ENCODE measurements at places on chromosomes 1 and 21.

DNA sequence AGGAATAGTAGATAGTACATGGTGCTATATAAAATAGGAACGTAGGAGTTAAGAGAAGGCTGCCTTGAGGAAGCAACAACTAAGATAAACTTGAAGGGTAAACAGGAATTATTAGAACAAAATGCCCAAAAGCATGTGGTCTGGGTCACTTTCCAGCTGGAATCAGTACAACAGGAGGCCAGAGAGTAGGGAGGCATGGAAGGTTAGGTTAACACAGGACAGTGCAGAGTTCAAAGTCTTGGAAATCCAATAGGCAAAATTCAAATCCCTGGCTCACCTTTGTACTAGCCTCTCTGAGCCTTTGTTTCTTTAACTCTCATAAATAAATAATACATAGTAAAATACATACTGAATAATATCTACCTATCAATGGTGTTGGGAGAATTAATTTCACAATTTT lies 69.0 kb upstream of the NEK7 start:
- DNase-seq, result no peak

GRCh38 chr1:72282271-72283021 lies at the start of gene NEGR1:
Gene NEGR1, minus strand, starts transcription at chr1:72282539.
- DNase-seq, result peak; percentile 60

- no peak for DNase-seq
These were observed 297.3 kb upstream of the NEGR1 start for GRCh38 chr1:72579629-72580028.

GRCh38 chr1:75630998-75631397 lies 20.1 kb upstream of the SLC44A5 start:
- no peak for DNase-seq

DNA sequence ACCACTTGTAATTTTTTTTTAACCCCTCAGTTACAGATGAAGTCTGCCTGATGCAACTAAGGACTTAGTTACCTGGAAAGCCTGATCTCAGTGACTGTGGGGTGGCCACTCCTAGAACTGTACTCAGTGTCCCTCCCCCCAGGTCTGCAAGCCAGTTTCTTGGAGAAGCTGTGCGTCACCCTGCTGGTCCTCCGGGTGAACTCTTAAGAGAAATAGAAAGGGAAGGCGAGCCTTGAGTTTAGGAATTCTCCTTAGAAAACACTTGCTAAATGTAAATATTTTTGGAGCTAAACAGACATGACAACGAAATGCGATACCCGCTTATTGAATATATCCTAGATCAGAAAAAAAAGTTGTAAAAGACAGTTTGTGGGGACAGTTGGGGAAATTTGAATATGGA lies 730 bp downstream of the SLC16A4 start:
- DNase-seq, result no peak

GRCh38 chr1:168774241-168774640 lies 45.2 kb upstream of the DPT start:
- no peak for DNase-seq

DNA sequence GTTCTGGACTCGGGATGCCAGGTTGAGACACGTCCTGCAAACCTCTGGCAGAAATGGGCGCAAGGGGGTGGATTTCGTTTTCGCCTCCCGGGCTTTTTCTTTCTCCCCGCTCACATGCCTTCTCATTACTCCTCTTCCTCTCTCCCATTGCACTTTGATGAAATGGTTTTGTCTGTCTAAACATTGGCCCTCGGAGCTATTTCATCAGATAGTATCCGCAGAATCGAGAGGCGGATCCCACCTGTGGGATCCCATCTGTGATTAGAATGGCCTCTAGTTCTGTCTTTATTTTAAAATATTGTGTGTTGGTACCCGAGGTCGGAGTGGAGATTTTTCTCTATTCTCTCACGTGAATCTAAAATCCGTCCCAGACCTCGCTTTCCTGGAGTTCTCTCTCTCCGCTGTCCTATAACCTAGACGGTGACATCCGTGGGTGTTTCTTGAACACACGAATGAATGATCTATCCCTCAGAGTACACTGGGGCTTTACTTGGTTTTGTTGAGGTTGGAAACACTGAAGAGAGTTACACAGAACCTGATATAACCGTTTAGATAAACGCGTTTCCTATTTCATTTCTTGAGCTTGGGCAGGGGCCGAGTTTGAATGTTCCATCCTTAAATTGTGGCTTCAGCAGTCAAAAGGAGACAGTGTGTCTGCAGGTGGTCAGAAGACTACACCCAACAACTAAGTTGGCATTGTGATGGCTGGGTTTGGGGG lies 2.0 kb downstream of the EDARADD start:
- peak; percentile 12 for DNase-seq

DNA sequence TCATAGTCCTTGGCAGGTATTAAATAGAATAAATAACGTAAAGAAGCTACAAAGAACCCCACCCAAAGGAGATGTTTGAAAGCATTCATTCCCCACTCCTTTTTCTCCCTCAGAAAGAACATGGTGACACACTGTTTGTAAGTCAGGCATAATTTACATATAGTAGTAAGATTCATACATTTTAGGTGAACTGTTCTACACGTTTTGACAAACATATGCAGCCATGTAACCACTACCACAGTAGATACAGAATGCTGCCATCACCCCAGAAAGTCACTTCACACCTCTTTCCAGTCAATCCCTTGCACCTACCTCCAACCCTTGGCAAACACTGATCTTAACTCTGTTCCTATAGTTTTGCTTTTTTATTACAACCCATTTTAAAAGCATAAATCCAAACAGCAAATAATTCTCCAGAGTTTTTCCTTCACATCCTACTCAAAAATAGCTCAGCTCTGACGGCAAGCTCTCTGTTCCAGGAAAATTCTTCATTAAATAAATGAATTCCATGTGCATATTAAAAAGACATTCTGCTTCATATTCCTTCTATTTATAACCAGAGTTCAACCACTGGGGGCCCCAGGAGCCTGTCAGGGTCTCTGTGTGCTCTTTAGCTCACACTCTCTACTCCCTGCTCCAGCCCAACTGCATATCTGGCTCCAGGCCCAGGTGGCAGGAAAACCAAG lies 258.8 kb downstream of the PLPP3 start:
- DNase-seq, result no peak

GRCh38 chr1:11055676-11056075 lies 4.1 kb downstream of the SRM start:
- no peak for DNase-seq

DNA sequence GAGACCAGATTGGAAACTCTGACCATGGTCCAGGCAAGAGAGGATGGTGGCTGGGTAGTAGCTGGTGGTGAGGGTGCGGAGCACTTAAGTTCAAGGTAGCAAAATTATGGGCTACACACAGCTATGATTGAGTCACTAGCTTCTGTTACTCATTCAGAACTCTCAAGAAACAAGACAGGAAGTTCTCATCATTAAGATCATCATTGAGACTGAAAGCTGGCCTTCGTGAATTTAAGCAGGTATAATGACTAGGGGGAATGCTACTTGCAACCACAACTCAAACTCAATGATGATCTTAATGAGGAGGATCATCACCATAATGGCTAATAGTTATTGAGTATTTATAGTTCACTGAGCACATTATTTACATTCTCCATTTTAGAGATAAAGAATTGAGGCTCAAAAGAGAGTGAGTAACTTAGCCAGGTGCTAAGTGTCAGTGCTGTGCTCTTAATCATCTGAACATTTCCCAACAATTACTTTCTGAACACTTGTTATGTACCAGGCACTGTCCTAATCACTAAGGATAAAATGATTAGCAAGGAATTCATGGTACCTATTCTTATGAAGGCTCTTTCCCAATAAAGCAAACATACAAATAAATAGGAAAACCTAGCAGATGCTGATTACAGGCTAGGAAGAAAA lies 286.3 kb upstream of the C1orf105 start:
- DNase-seq, result no peak

GRCh38 chr1:203127666-203128430 lies at the start of gene ADORA1:
Gene ADORA1, plus strand, starts transcription at chr1:203127726. Its CDS starts 1,116 bp downstream, at chr1:203128842.
- no peak for DNase-seq

DNA sequence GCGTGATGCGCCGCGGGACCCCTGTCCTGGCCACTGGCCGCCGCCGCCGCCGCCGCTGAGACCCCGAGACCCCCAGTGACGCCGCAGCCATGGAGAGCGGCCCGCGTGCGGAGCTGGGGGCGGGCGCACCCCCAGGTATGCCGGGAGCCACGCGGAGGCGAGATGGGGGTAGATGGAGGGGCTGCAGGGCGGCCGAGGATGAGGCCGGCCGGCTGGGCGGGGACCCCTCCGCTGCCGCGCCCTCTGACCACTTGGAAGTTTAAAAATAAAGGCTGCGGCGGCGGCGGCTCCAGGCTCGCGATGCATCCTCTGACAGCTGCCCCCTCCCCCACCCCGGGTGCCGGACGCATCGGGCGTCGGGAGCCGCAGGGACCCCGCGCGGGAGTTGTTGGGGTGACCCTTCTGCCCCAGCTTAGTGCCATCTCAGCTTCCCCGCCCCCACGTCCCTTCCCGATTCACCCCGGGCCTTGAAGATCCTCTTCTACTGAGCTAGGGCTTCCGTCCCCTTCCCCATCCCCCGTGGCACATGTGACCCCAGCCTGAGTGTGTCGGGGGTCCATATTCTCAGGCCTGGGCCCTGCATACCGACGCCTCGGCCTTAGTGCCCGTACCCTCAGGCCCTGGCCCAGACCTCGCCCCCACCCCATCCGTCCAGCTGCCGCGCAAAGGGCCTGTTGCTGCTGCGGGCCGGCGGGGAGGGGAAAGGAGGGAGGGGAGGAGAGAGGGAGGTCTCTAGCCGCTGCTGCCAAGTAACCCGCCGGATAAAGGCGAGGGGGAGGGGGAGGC lies 562 bp downstream of the MAP7D1 start:
- peak; percentile 62 for DNase-seq

DNA sequence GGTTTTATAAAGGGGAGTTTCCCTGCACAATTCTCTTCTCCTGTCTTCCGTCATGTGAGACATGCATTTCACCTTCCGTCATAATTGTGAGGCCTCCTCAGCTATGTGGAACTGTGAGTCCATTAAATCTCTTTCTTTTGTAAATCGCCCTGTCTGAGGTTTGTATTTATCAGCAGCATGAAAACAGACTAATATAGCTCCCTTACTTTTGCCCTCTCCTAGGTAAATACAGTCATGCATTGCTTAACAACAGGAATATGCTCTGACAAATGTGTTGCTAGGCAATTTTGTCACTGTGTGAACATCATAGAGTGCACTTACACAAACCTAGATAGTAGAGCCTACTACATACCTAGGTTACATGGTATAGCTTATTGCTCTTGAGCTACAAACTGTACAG lies 616.8 kb downstream of the RWDD3 start:
- DNase-seq, result no peak

DNA sequence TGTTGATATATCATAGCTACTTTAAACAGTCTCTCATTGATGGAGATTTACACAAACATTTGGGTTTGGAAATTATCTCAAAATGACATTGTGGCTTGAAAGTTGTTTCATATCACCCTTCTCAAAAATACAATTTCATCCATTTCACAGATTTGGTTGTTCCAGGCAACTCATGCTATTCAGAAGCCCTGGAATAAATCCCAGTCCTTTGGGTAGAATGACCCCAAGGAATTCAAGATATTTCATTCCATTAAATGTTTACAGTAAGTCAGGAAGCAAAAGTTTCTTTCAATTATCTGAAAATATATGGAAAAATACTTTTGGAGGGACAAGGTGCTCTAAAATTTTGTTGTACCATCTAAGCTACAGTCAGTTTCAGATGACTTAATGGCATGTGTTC lies 27.1 kb downstream of the MPZL1 start:
- no peak for DNase-seq

GRCh38 chr1:160261556-160261892 lies 825 bp downstream of the DCAF8 start:
- peak; percentile 88 for DNase-seq

DNA sequence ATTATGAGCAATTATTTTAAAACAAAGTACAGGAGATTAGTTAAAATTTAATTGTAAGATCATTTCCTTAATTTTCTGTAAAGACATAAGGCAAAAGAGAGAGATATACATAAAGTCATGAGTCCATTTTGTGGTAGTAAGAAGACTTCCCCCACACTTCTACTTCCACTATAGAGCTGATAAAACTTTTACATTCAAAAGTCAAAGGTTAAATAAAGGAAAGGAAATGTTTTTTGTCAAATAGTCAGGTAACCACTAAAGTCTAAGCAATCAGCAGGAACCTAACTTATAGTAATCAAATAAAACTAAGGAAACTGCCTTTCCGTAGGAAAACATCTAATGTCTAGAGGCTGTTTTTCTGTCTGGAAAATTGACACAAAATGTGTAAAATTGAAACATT lies 110.9 kb downstream of the DENND1B start:
- DNase-seq, result no peak

DNA sequence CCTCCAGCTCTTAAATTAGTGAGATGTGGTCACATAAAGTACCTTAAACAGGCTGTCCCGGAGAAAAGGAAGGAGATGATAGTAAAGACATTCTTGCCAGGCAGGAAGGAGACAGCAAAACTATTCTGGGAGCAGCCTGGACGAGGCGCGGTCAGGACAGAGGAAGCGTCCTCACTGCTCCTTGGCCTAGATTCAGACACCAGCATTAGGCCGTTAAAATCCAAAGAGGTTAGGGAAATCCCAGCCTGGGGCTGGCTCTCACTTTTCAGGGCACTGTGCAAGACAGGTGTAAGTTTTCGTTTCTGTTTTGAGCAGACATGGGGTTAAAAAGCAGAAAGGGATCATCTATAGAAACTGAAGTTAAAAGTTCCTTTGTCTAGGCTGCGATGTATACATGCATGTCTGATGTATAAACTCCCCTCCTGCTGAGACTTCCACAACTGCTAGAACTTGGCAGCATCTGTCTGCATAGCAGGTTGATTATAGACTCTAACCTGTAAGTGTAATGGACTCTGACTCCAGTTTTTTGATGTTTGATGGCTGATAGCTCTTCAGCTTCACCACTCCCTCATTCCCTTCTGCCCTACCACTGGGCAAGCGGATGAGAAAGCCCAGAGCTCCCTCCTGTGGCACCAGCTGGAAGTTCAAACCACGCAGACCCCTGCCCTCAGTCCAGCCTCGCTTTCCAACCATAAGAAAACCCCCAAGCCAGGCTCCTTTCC lies 21.5 kb downstream of the STPG1 start:
- peak; percentile 76 for DNase-seq

DNA sequence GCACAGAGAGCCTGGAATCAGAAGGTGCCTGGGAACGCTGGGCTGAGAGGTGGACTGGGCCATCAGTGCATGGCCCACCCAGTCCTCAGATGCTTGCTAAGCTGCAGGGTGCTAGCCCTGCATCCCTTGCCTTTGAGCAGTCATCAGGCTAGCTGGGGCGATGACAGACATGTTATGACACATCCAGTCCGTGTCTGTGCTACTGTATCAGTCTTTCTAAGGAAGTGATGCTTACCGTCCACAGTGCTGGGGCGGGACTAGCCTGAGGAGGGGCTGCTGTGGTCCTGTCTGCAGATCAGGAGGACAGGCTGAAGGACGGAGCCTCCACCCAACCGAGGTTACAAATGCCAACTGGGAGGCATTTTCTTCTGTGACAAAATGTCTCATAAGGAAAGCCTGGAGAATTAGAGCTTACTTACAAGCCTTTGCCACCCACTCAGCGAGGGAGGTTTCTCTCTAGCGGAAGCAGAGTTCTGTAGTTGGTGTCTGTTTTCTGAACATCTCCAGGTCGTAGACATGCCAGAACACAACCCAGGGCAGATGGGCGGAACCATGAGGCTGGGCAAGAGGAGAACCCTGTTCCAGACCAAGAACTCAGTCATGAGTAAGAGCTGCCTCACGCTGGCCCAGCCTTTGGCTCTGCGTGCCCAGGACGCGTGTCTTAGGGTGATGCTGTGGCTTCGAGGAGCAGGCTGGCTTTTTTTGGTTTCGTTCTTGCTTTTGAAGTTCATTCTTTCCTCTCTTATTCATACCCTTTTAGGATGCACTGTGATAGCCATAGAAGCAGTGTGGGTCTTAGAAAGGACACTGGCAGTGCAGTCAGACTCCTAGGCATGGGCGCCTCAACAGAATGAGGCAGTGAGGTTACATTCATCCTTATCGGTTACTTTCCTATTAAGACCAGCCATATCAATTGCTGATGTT lies 14.3 kb downstream of the SLFNL1 start:
- no peak for DNase-seq
